Stimulated activated memory B cell treated with anti-CD40 and anti-IgM and Interleukin-4, amounts not matched to agents 10 μg/mL and 1 μg/mL and 100 μg/mL, for 72 hours (primary cell): ENCODE measurements at places on chromosomes 6 and 20.

DNA sequence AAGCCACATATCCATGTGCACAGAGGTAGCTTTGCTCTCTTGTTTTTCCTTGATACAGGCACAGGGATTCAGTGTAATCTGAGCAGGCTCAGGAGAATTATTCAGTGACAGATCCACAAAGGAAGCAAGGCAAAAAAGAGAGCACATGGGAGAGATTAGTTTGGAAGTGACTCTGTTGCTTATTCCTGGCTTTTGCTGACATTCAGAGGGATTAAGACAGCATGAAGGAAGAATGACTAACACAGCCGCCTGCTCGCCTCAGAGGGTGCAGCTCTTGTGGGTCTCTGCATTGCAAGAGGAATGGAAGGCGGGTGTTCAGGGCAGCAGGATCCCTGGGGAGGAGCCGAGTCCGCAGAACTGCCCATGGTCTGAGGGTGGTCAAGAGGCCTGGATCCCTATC is 203.4 kb upstream of the KCNQ5 start:
- no peak for ATAC-seq

- no peak for ATAC-seq
These were observed 120.6 kb downstream of the RCAN2 start for GRCh38 chr6:46370622-46371021.

DNA sequence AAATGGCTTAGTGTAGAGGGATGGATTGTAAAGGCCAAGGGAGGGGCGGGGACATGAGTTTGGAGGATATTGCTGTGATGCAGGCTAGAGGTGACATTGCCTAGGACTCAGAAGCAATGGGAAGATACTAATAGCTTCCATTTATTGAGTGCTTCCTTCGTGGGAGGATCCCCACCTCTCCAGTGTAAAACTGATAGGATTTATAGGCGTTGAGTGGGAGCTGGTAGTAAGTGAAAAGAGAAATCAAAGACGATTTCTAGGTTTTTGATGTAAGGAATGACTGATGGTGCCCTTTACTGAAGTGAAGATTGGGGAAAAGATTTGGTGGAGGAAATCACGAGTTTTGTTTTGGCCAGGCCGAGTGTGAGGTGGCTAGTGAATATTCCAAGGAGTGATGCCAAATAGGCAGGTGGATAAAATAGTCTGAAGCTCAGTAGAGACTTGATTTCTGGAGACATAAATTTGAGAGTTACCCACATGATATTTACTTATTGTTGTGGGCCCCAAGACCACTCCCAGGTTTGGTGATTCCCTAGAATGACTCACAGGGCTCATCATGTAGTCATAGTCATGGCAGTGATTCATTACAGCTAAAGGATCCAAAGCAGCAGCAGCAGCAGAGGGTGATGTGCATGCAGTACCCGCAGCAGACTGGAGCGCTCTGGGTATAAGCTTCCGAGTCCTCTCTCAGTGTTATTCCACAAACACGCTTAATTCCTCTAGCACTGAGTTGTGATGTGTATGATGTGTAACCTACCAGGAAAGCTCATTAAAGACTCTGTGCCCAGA is 10.2 kb downstream of the RPRD1B start:
- ATAC-seq: no peak

- no peak for ATAC-seq
These were observed 55.9 kb downstream of the BCAS4 start for GRCh38 chr20:50850721-50851286.

DNA sequence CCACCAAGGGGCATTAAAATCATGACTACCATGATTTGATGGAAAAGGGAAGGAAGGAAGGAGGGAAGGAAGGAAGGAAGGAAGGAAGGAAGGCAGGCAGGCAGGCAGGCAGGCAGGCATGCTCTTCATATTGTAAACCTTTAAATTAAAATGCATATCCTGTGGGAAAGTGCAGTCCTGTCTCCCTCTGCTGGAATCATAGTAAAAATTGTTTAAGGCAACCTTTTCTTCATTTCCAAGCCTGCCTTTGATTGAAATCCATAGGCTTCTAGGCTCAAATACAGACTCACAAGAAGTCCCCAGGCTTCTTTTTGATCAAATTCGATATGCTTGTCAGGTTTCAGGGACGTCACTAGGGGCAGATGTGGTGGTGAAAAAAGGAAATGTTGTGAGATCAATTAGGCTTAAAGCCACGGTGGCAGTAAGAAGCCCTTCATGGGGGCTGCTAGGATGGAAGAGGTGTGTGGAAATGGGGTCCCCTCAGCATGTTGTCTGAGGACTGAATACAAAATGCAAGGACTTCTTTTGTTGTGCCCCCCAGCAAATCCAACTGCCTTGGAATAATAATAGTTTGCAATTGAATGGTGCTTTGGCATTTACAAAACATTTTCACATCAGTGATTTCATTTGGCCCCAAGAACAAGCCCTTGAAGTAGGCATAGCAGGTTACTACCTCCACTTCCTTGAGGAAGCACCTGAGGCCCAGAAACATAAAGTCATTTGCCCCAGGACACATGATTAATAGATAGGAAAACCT is 25.6 kb upstream of the GABRR1 start:
- no peak for ATAC-seq

DNA sequence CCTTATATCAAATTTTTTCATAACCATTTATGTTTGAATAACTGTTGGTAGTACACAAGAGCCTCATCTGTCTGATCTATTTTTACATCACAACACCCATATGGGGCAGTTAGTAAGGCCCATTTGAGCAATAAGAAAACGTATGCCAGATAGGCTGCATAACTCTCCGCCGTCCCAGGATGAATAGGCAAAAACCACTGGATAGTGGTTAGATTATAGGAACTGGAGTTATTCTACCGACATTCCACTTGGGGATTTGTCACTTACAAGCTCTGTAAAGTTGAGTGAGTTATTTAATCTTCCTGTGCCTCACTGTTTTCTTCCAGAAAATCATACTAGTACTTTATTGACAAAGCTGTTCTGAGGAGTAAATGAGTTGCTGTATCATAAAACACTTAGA is 881.9 kb downstream of the QKI start:
- ATAC-seq: no peak

- ATAC-seq: peak; percentile 75
These were observed 126.9 kb downstream of the KCNQ5 start for GRCh38 chr6:72748759-72749158.

DNA sequence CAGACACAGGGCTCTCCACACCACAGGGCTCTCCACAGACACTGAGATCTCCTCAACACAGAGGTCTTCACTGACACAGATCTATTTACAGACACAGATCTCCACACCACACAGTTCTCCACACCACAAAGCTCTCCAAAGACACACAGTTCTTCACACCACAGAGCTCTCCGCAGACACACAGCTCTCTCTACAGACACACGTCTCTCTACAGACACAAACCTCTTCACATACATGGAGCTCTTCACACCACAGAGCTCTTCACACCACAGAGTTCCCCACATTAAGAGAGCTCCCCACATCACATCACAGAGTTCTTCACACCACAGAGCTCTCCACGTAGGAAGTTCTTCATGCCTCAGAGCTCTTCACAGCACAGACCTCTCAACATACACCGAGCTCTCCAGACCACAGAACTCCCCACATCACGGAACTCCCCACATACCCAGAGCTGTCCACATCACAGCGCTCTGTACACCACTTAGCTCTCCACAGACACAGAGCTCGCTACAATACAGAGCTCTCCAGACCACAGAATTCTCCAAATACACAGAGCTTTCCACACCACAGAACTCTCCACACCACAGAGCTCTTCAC is 53.9 kb downstream of the ERMARD start:
- no peak for ATAC-seq

DNA sequence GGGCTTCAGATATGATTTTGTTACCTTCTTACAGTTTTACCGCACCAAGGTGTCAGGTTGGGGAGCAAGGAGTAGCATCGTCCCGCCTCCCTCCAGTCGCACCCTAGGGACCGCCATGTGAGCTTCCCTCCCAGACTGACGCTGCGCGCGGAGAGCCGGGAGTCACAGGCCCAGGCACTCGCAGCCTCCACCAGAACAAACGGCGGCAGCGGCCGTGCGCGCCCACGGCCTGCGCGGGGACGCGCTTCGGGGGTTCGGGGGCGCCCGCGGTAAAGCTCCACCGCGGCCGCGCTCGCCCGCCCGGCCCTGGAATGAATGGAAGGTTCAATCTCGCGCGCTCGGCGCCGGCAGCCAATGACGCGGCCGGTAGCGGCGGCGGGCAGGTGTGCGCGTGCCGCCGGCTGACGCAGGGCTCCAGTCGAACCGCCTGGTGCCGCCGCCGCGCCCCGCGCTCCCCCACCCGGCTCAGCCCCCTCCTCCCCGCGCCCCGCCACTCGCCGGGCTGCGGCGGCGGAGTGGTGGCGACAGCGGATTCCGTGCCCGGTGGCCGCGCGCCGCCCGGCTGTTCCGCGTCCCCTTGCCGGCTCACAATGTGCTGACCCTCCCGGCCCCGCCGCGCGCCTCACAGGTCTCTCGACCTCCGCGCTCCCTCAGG is 16.5 kb upstream of the LIN28B start:
- no peak for ATAC-seq

DNA sequence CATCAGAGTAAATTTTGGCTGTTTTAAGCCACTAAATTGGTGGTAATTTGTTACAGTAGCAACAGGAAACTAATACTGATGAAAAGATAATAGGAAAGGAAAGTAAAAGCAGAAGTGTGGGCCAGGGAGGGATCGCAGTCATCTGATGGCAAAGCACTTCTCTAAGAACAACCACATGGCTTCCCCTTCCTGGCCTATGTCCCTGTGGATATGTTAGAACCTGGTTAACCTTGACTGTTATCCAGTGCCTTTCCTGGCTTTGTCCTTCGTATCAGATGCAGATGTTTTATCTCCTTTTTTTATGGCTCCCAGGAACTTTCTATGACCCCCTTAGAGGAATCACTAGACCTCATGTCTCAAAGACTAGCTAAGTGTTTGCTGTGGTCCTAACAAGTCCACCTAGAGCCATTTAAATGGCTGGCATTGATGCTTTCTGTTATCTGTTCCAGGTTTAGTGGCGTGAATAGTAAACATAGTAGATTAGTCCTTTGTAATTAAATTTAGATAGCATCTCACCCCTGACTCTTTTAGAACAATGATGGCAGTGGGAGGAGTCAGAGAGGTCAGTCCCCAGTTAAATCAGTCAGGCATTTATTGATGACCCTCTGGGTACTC is 79.2 kb upstream of the PHACTR2 start:
- ATAC-seq: no peak

DNA sequence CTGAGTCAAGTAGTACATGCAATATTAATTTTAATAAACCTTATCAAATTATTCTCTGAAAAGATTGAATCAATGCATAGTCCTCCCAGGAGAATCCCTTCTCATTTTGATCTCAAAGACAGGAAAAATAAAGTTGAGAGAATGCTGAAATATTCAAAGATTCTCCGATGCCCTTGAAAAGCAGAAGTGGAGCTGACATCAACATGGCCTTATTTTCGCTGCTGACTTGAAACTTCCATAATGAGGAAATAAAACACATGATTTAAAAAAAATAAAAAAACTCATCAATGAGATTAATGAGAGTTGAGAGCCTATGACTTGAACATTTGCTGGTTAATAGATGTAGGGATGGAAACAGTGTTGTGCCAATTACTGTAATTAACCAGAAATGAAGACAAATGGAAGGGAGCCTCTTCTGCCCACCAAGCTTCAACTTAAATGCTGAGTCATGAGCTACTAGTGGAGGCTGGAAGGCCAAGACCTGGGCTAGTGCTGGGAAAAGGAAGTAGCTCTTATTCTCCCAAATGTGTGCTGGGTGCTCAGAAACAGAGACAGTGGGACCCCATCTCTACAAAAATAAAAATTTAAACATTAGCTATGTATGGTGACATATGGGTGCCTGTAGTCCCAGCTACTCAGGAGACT is 139.9 kb downstream of the BFSP1 start:
- no peak for ATAC-seq
